ENCODE measurements at places on chromosomes 1 and 21.

GRCh38 chr1:15081102-15081501, 72.4 kb upstream of the TMEM51 start:
- no peak for DNase-seq

DNA sequence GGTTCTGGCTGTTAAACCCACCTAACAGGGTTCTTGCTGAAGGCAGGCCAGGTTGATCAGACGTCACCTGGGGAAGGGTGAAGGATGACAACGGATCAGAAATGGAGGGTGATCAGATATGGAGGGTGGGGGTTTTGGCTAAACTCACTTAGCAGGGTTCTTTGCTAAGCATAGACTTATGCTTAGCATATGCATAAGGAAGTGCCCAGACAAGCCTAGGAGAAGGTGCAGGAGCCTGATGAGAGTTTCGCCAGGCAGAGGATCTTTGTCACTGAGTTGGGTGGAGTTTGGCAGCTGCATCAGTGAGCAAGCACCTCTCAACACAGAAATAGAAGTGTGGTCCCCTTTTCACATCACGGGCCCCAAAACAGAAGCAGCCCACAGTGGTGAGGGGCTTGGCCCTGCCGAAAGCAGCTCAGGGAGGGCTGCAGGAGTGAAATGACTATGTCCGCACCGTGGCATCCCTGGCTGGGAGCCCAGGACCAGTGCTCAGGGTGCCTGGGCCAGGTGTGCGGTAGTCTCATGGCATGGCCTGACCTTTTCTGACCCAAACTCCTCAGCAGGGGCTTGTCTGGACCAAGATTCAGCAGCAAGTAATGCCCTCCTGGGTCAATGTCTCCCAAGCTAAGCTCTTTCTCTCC, 101.6 kb downstream of the AJAP1 start:
- no peak for DNase-seq

DNA sequence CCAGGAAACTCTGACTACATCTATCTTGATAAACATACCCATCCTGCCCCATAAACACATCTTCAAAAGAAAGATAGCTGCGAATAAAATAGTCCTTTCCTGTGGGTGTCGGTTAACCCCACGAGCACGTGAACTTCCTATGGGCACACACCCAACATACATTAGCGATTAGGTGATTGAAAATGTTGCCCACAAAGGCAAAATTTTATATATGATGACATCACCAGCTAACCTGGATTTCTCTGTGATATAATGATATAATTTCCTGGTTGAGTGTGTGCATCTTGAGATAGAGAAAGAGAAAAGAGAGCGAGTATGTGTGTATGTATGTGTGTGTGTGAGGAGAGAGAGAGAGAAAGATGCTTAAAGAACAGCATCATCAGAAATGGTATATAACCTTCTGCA, 296.1 kb downstream of the PTPRC start:
- peak; percentile 68 for DNase-seq

GRCh38 chr21:32544697-32545096, 40.6 kb downstream of the TCP10L start:
- no peak for DNase-seq

DNA sequence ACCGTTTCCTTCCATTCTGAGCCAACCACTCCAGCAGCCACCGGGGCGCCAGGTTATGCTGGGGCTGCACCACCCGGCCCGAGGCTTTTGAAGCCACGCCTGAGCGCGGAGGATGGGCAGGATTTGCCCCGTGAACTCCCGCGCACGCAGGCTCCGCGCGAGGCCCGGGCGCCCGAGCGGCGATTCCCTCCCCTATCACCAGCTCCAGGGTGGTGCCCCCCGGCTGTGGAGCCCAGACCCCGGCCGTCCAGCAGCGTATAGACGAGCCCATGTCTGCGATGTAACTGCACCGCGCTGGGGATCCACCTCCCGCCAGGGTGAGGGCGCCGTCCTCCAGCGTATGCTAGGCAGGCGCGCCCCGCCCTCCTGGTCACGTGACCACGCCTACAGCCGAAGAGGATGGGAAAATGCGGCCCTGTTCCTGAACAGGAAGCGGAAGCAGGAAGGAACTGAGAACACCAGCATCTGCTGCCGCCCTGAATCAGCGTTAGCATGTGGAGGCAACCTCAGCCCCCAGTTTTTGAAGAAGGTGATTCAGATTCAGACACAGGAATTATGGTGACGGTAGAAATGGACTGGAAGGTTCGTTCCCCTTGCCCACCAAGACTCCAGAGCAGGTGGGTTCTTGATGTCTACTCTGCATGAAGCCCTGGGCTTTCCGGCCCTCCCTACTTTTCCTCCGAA, 46.0 kb downstream of the VPS26C start:
- peak; percentile 93 for DNase-seq

GRCh38 chr1:13869172-13869797, 169.3 kb downstream of the PRDM2 start:
- no peak for DNase-seq

All from CD4-positive, alpha-beta T cell treated with Interleukin-4 for 1 hour (primary cell).